Caco-2 (cell line): ENCODE measurements at places on chromosomes 7 and 10. TPM values are rescaled to one million over a fixed set of nuclear protein-coding genes. Genes with fewer than 3 reads are reported as not detected.

- DNase-seq: no peak
Measured at GRCh38 chr7:149846436-149847046, 8.4 kb downstream of the ZNF862 start.

DNA sequence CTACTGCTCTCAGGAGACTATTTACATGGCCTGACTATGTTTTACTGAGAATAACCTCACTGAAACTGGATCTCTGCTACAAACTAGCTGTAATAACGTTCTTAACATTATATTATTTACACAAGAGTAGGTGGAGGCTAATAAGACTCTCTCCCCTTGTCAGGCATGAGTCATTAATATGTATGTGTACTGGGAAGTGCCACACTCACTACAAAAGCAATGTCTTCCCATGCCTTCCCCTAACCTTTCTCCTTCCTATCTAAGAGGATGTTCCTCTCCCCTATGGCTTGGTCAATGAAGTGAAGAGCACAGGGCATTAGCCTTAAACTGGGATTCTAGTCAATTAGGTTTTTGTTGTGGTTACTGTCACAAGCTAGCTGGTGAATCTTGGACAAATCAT, 147.9 kb downstream of the DGKB start:
- DNase-seq: no peak

DNA sequence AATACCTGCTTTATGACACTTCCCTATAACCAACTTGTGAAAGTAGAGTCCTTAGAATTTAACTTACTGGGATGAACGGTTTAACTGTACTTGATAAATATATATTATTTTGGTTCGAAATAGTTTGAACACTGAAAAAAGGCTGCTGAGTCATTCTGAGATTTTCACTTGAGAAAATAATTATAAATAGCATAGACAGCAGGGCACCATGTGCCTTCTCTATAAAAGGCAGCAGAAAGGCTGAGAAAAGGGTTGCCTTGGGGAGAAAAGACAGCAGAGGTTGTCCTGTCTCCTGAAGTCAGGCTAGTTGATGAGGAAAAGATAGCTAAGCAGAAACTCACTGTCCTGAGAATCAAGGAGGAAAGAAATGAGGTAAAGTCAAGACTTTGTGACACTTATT, 92.4 kb downstream of the CTTNBP2 start:
- no peak for DNase-seq

SLC16A9 gene
- total RNA-seq: 0.26 and 0.45 TPM in 2 replicates

CNPY4 gene
- 8.8 and 10.1 TPM in 2 replicates for total RNA-seq
